IMR-90 (cell line): ENCODE measurements at places on chromosomes 11 and 22. TPM values are rescaled to one million over a fixed set of nuclear protein-coding genes. Genes with fewer than 3 reads are reported as not detected.

- no peak for DNase-seq
Observed at GRCh38 chr22:28241656-28242290, 322.7 kb upstream of the PITPNB start.

GRCh38 chr11:83691451-83691950 lies 405.3 kb upstream of the CCDC90B start:
- no peak for DNase-seq

DNA sequence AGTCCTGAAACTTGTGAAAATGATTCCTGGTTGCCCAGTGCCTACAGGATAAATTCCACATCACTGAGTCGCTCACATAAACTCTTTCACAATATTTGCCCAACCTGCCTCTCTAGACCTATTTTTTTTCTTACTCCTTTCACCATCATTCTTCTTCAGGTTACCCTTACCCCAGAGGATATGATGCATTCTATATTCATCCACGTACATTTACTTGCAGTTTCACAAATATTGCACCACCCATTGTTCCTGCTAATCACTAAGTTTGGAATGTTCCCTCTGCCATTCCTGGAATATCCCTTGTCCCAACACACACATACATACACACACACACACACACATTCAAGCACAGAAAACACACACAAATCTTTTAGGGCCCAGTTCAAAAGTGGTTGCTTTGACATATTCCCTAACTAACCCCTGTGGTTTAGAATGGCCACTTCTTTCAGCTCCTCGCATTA lies 379.5 kb downstream of the ETS1 start:
- DNase-seq = peak; percentile 91

DNA sequence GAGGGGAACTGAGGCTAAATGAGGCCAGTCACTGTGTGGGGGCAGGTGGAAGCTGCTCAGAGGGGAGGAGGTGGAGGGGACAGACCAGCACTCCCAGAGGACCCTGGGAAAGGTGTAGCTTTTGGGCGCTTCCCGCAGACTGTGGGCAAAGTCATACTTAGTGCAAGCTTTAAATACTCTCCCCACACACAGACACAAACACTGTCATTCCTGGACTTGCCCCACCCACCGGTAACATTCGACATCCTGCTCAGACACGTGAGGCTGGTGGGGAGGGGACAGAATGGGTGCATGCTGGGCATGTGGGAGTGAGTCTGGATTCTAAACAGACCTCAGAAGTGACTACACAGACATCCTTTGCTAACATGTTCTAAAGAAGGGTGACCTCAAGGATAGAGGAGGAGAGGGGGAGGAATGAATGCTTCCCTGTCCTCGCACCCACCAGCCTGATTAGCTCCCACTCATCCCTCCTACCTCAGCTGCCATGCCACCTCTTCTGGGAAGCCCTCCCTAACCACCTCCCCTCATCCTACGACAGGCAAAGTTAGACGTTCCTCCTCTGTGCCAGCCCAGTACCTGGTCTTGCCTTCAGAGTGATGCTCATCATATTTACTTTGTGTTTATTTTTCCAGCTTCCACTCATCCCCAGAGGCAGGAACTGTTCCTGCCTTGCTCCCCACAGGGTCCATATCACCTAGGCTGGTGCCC lies 22.2 kb downstream of the TSKU start:
- peak; percentile 60 for DNase-seq

GRCh38 chr11:75096456-75097172 lies at the start of gene OR2AT4:
Gene OR2AT4 (minus strand): TSS chr11:75096876.
- no peak for DNase-seq

DNA sequence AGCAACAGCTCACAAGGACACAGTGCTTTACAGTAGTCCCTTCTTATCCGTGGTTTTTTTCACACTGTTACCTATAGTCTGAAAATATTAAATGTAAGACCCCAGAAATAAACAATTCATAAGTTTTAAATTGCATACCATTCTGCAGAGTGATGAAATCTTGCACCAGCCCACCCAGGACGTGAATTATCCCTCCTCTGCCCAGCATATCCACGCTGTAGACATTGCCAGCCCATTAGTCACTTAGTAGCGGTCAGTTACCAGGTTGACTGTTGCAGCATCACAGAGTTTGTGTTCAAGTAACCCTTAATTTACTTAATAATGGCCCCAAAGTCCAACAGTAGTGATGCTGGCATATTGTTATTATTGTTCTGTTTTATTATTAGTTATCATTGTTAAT lies 3.6 kb downstream of the CLTCL1 start:
- peak; percentile 86 for DNase-seq

DNA sequence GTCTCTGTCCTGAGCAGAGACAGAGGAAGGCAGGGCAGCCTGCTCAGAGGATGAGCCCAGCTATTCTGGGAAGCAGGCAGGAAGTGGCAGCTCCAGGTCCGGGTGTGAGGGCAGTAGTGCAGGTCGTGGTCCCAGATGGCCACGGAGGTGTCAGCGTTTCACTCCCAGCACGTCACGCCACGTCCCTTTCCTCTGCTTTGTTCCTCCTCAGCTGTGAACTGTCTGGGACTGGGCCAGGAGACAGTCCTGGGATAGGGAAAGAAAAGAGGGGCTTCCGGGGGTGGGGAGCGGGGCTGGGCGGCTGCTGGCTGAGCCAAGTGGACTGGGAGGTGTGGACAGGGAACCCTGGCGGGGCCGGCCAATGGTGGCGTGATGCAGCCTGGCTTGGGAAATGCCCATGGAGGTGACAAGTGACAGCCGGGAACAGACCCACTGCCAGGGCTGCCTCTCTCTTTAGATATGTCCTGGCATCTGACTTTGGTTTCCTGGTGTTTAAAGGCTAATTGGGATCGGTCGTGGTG lies 64.7 kb downstream of the KCNQ1 start:
- DNase-seq = no peak

DNA sequence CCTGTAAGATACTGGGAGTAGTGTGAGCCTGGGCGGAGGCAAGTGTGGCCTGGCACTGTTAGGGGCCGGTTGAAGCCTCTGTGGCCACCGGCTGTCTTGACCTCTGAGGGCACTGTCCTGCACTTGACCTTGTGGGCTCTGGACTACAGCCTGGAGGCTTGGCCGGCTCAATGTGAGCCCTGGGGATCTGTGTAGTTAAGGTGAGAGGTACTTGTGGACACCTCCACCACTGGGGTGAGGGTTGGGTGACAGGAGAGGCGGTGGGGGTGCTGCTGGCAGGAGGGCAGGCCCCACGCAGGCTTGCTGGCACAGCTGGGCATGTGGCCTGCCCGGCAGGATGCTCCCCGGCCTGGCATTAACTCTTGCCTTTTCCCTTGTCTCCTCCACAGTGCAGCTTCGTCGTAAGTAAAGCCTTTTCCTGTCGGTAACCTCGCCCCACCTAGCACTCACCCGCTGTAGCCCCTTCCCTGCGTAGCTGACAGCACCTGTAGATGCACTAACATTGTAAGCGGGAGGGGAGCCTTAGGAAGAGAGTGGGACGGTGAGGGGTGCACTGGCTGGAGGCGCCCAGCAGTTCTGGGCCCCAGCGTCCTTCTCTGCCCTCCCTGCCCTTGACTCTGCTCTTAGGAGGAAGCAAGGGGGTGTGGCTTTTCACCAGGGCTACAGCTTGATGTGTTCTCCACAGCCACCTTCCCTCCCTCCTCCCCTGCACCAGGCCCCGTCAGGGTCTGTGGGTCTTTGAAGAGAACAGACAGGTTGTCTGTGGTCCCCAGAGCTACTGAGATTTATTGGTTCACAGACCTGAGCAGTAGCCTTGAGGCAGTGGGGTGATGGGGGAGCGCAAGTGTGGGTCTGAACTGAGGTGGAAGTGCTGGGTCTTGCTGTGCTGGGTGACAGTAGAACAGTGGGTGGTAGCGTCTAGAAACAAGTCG lies 17.6 kb downstream of the INCENP start:
- no peak for DNase-seq

- no peak for DNase-seq
Observed at GRCh38 chr11:116698080-116698479, 74.7 kb downstream of the BUD13 start.

DNA sequence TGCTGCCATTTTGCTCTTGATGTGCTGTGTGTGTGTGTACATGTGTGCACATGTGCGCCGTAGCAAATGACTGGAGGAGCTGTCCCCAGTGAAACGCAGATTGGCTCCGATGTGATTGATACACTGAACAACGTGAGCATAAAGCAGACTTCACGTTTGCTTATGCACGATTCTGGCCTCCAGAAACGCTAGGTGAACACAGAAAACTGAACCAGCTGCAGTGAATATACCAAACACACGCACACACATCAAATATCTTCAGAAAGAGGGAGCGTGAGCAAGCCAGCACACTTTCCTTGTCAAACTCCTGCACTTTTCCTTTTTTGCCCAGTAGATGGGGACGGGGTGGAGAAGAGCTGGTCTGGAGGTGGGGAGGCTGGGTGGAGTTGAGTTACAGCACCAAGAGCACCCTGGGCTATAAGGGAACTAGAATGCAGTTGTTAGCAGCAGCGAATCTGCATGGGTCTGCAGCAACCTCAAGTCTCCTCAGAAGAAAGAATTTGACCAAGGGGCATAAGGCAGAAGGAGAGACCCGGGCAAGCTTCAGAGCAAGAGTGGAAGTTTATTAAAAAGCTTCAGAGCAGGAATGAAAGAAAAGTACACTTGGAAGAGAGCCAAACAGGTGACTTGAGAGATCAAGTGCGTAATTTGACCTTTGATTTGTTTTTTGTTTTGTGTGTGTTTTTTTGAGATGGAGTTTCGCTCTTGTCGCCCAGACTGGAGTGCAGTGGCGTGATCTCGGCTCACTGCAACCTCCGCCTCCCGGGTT lies 77.8 kb upstream of the CADM1 start:
- DNase-seq = peak; percentile 5

- no peak for DNase-seq
Observed at GRCh38 chr11:32030875-32031503, 59.9 kb upstream of the RCN1 start.

- no peak for DNase-seq
Observed at GRCh38 chr11:34823197-34823596, 93.0 kb downstream of the APIP start.

GRCh38 chr11:118438314-118438931 lies 2.1 kb downstream of the KMT2A start:
- peak; percentile 87 for DNase-seq

GRCh38 chr11:21911061-21911460 lies 281.8 kb upstream of the ANO5 start:
- DNase-seq = no peak

DNA sequence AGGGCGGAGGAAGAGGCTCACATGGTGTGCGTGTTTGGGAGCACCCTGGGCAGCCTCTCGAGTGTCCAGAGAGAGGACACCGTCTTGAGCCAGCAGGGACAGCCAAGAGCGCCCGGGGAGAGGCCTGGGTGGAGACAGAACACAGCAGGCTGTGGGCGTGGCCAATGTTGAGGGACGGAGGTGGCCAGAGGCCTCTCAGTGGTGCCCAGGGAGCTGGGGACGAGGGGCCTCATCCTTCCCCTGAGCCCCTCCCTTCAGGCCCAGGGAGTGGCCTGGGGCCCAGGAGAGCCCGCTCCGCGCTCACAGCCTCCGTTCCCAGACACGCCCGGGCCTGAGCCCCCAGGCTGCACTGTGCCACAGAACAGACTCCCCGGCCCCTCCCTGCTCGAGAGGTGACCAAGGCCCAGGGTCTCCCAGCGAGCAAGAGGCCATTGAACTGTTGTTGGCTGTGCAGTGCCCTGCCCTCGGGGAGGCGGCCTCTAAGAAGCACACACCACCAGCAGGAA lies 48.4 kb downstream of the CDKN1C start:
- DNase-seq = peak; percentile 11

- DNase-seq = peak; percentile 99
Observed at GRCh38 chr11:66336234-66337102, at the start of gene RIN1. Gene RIN1 (minus strand): TSS chr11:66336434. CDS start chr11:66336402, 32 bp downstream.

- no peak for DNase-seq
Observed at GRCh38 chr11:57487920-57488659, 27.4 kb downstream of the SLC43A1 start.

DNA sequence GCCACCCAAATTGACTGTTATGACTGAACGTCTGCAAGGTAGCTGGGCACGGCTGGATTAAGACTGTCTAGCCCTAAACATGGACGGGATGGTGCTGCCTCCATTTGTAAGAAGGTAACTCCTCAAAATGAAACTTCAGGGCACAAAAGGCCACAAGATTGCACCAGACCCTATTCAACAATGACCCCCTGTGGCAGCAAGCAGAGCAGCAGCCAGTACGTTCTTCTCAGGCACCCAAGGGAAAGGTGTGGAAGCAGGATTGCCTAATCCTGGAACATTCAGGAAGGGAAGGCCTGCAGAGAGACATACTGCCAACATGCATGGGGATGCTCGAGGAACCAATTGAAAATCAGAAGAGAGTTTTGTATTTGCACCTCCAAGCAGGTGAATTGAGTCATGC lies 4.5 kb upstream of the TBX10 start:
- DNase-seq = no peak

- DNase-seq = peak; percentile 58
Observed at GRCh38 chr11:127003260-127003981, 2.9 kb upstream of the KIRREL3 start.

- DNase-seq = no peak
Observed at GRCh38 chr11:64296830-64297698, 3.1 kb upstream of the CATSPERZ start.

DNA sequence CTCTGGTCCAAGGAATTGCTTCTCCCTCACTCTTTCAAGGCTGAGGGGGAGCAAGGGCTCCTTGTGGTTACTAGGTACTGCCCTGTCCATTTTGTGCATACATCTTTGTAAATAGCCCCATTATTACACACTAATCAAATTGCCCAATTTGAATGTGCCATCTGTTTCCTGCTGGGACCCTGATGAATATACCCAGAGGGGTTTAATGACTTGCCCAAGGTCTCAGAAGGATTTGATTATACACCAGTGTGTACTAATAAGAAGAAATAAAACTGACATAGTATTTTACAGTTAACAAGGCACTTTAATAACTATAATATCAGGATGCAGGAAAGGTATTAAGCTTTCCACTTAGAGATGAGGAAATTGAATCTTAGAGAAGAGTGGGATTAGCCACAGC lies 64.6 kb upstream of the PTPRJ start:
- DNase-seq = no peak

DNA sequence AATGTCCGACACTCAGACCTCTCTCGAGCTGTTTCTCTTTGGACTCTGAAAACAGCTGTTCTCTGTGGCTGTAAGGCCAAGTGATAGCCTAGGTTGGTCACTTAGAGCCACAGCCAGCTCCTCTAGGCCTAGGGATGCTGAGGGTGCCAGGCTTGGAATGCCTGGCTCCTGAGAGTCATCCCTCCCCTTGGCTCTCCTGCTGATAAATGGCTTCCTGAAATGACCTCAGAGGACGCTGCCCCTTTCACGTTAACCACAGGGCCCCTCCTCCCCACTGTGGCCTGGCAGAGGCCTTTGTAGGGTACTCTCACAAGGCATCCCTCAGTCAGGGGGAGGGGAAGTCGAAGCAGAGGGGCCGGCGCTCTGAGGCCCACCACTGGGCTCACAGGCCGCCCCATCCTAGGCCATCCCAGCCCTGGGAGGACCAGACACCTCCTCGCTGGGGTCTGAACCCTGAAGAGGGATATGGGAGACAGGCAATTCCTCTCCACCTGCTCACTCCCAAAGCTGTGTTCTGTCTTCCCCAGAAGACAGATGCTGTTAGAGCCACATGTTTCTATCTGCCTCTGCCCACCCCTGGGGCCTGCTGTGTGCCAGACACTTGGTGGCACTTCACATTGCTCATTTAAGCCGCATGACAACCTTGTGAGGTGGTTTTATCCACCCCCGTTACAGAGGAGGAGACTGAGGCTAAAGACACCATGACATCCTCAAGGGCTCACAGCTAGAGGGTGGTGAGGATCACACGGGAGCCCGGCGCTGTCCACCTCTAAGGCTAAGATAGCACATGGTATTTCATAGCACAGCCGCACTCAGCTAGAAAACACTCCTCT lies 50.9 kb downstream of the ARFGAP3 start:
- DNase-seq = no peak

Gene IGLL1
- not detected in 2 replicates for total RNA-seq

Gene GAB4
- total RNA-seq = not detected in 2 replicates

Gene ADM2
- total RNA-seq = 0.18 and 0.28 TPM in 2 replicates

Gene CHRM1
- not detected in 2 replicates for total RNA-seq

Gene SAA4
- total RNA-seq = not detected in 2 replicates
